ENCODE measurements at places on chromosomes 4 and X.
A peak's percentile ranks its signal among the peaks of the same experiment; 100 is the strongest.

DNA sequence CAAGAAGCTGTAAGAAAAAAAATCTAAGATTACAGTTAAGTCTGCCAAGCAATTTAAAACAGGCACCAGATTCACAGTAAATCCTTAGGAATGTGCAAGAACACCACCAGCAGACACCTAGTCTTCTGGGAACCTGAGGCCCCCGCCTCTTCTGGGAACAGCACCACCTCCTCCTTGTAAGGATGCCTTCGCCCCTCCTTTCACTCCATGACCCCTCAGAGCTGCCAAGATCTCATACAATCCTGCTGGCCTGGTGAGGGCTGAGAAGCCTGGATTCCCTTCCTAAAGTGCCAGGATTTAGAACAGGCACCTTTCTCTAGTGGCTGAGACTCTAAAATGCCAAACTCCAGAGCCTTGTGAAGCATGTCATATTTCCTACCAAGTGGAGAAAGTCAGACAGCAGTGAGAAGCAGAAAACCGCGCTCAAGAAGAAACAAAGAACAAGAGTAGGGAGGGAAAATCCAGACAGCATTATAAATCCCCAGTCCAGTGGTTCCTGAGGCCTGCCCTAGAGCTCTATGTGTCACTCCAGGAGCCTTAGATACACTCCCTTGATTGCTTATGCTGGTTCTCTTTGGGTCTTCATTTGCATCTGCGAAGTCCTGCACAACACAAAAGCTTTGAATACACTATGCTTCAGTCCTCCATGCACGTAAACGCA is 166.4 kb downstream of the TSPAN5 start:
- DNase-seq, result no peak

GRCh38 chrX:136496186-136496763 is 1.1 kb upstream of the HTATSF1 start:
- no peak for DNase-seq

DNA sequence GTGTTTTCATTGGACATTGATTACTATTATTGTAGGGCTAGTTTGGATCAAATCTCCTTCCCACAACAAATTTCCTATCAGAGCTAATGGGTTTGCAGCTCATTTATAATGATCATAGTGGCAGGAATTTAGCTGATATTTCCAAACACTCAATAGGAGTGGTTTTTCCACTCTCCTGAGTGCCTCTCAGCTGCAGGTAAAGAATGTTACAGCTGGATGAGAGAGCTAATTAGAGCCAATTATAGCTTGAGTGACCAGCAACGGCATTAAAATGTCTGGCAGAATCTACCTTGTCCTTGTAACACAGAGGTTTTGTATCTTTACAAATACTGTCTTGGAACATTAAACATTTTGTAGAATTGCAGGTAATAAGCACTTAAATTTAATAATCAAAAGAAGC is 602.8 kb upstream of the EPHA5 start:
- no peak for DNase-seq

DNA sequence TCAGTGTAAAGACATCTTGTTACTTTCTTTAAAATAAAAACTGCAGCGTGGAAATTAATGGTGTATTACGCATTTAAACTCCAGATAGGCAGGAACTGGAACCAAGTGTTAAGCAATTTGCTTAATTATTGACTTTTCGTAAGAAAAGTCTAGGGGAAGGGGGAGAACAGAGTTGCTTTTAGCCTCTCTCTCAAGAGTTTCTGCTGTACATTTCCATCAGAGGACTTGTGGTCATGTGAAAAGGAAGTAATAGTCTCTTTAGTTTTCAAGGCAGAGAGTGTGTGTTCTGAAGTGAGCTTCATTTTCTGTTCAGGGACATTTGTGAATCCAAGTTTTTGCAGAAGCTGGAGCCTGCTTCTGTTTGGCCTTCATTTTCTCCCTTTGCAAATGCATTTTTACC is 127.2 kb downstream of the UBE2K start:
- DNase-seq, result no peak

- no peak for DNase-seq
These were observed 72.3 kb upstream of the KIT start for GRCh38 chr4:54585321-54586000.

GRCh38 chr4:152162331-152162697 is 373.6 kb downstream of the FBXW7 start:
- DNase-seq, result peak; percentile 68

DNA sequence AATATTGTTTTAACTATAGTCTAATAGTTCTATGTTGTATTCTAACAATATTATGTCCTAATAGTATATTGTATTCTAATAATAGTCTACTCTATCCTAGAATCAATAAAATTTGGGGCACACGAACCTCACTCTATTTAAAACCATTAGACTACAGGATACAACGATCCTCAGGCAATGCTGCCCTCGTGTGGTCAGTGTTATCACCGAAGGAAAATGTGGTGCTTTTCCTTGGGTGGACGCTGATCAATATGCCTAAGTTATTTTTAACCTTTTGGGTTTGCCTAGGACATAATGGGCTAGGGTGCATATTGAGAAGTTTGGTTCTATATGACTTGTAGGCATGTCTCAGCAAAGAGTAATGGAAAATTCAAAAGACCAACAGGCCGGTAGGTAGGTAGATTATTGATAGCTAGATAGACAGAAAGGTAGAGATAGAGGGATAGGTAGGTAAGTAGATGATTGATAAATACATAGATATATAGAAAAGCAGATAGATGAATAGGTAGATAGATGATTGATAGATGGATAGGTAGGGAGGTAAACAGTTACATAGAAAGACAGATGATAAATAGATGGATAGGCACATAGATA is 75.1 kb downstream of the PRKX start:
- DNase-seq, result peak; percentile 34

GRCh38 chr4:3873408-3874027 is 107.3 kb downstream of the ADRA2C start:
- DNase-seq, result no peak

DNA sequence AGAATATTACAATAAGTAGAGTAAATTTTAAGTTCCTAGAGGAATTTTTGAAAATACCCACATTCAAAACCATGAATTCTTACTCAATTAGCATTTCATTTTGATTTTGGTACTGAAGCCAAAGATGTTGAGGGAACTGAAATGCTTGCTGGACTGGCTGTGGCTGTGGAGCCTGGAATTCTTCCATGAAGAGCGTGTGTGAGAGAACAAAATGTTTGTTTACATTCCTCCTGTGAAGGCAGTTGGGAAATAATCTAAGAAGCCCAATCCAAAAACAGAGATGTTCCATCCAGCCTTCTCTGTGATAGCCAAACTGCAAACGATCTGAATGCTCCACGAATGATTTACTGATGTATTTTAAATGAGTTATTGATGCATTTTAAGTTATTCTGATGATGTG is 3.8 kb upstream of the ADH1B start:
- no peak for DNase-seq

GRCh38 chr4:22597471-22597870 is 81.6 kb upstream of the ADGRA3 start:
- no peak for DNase-seq

- DNase-seq, result no peak
These were observed 152.7 kb upstream of the ZIC3 start for GRCh38 chrX:137413190-137413589.

All from kidney capillary endothelial cell (primary cell).